ENCODE measurements at places on chromosomes 1 and 21.

- DNase-seq: no peak
Observed at GRCh38 chr1:87007323-87007722, 92.9 kb downstream of the HS2ST1 start.

DNA sequence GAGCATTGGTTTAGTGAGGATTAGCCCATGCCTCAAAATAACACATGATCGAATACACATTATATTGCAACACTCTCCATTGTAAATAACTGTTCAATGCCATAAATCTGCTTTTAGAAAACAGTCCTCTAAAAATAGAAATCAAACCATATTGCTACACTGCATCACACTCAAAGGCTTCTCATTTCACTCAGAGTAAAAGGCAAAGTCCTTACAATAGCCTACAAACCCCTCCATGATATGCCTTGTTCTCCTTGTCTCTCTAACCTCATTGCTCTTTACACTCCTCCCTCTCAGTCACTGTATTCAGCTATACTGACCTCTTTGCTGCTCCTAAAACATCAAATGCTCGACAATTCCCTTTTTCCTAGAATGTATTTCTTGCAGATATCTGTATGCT lies 64.2 kb downstream of the CYYR1 start:
- DNase-seq: no peak

- no peak for DNase-seq
Observed at GRCh38 chr1:92037400-92037799, 7.6 kb downstream of the EPHX4 start.

DNA sequence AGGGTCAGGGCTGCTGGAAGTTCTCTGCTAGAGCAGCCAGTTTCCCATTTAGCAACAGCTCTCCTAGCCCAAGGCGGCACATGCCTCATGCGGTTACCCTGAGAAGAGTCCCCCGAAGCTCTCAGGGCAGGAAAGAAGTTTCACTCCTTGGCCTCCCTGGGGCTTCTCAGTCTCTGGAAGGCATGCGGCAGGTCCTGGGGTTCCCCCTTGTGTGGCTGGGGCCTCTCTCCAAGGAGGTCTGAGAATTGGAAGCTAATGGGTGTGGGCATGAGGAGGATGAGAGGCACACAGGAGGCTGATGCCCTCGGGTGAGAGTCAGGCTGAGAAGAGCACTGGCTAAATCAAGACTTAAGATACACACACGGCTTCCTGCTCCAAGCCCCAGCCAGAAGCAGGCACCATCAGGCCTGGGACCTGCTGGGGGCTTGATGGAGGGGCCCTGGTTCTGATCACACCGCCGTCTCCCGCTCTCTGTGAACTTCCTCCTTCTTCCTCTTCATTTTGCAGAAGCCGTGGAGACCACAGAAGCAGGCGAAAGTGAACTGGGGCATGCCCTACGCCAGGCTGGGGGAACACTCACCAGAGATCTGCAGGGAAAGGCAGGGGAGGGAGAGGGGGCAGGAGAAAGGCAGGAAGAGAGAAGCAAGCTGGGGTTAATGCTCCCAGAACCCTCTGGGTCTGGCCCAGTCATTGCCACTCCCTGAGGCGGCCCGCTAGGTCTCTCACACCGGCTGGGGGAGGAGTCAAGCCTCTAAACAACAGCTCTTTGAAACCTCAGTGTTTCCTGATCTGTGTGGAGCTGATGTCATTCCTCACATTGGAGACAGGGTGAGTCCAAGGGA lies 15.1 kb downstream of the BLACAT1 start:
- peak; percentile 20 for DNase-seq

DNA sequence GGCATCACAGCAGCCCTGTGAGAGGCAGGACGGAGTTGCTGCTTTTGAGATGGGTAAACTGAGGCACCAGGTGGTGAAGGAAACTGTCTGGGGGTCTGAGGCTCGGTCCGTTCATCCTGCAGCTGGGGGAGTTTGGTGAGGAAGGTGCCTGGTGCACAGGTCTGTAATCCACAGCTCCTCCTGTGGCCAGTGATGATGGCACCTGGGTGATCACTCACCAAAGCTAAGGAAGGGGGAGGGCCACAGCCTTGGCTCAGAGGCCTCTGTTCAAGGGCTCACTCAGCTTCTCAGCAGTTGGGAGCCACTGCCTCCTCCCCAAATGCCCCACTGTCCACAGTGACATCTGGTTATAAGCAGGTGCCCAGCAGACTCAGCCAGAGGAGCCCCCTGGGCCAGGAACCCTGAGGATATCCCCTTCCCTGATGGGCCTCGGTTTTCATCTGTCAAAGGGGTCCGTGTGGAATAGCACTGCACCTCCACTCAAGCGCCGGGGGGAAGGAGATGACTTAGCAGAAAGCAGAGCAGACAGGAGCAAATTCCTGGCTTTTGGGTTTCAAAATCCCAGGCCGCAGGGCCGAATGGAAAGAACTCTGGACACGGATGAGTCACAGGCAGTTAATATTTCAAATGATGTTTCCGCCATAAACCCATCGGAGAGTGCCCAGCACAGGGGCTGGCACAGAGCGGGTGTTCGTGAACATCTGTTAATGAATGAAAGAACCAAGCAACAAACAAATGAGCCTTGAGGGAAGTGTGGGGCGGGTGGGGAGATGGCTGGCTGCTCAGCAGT lies 82.8 kb downstream of the DMRTB1 start:
- DNase-seq: no peak

Measured in NCI-H1092 treated with DMSO at 0.1 percent for 48 hours (cell line).